ENCODE measurements at places on chromosomes 7 and 10.

GRCh38 chr10:96136810-96137209 lies 6.7 kb downstream of the ZNF518A start:
- DNase-seq = no peak

DNA sequence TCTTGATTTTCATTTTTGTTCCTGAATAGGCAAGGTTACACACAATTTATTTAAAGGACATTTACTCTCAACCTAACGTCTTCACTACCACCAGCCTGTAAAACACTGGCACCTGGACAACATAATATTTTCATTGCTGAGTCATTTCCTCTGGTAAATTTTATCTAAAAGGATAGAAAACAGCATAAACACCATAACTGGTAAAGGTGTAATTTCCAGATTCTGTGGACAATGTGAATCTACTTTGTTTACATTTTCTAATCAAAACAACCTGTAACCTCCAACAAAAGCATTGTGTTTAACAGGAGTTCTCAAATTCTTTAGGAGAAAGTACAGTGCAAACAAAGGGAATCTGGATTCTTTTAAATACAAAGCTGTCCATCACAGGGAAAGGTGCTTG lies 472.0 kb upstream of the AKR1E2 start:
- DNase-seq = no peak

DNA sequence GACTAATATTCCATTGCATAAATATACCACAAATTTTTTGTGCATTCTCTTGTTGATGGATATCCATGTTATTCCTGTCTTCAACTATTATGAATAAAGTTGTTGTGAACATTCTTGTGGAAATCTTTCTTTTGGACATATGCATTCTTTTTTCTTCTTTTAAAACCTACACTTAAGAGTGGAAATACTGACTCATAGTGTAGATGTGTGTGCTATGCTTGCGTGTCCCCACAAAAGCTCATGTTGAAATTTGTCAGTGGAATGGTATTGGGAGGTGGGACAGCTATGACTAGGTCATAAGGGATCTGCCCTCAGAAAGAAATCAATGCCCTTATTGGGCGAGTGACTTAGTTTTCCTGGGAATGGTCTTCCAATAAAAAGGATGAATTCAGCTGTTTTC lies 203.6 kb upstream of the PRSS58 start:
- DNase-seq = no peak

GRCh38 chr7:77580762-77581350 lies 43.8 kb downstream of the PTPN12 start:
- no peak for DNase-seq

- DNase-seq = no peak
Measured at GRCh38 chr10:129710510-129710847, 243.4 kb downstream of the MGMT start.

GRCh38 chr7:18873734-18874336 lies 243.6 kb downstream of the TWIST1 start:
- no peak for DNase-seq
